H54 (cell line): ENCODE measurements at places on chromosomes 4 and X.

GRCh38 chr4:38387348-38387747 lies 276.7 kb upstream of the KLF3 start:
- no peak for DNase-seq

DNA sequence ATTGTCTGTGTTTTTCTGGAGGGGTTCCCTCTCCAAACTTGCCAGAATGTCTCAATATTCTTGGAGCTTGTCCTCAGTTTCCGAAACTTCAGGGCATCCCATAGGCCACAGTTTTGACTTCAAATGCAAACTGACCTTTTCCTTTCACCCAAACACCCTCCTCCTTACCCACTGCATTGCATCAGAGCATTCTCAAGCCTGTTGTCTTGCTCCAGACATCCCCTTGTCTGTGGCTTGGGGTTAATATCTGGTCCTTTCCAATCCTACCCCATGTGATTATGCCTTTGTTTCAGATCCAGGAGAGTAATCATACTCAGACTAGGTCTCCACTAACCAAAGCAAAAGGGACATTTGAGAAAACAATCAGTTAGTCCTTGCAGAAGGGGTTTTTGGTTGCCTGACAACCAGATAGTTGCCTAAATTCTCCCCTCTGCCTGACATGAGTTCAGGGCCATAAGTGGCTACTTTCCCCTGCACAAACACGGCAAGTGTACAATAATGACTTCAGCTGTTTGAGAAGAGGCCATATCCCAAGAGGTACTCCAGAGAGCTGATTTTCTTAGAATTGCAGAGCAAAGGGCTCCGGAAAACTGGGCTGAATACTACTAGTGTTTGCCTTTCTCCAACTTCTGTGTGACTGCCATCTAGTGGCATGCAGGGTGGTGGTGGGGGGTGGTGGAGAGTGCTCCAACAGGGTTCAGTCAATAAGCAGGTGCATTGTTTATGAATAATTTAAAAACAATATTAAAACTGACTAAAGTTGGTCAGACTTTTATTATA lies 130.2 kb downstream of the CHRDL1 start:
- no peak for DNase-seq

DNA sequence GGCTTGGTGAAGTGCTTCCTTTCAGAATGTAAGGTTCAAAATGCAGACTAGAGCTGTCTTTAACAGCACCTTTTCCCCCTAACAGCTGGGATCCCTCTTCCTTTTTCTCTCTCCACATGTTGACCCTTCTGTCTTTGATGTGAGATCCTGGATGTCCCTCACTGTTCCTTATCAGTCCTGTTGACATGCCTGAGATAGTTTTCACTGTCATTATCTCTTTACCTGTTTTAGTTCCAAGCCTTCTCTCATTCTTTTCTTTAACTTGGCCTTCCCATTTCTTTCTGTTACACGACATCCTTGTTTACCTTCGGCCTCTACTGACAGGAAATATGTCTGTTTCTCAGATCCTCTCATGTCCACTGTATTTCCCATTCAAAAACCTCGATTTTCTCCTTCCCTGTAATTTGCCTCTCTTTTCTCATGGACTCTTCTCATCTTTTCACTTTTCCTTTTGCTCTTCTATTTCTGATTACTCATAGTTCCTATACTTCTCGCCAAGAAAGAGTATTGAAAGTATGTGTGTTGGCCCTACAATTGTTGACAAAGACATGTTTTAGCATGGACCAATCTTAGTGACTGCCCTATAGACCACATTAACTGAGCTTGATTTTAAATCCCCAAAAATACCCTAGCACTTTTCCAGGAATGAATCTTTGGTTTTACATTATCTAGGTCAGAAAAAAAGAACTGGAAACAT lies 1.2 kb upstream of the SOWAHB start:
- no peak for DNase-seq

- no peak for DNase-seq
Observed at GRCh38 chr4:73922317-73922716, 53.1 kb downstream of the CXCL1 start.

DNA sequence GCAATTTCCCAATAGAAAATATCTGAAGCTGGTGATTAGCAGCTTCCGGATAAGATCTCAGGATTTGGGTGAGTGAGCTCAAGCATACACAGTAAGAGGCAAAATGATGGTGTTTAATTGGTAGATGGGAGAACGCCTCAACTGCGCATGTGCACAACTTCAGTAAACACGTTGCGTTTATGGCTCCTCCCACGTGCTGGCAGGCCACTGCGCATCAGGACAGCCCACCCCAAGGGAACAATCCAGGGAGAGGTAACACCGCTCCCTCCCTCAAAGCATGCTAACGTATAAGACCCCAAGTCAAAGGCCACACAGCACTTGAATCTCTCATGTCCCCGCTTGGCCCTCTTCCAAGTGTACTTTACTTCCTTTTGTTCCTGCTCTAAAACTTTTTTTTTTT lies 10.3 kb upstream of the CENPU start:
- no peak for DNase-seq

DNA sequence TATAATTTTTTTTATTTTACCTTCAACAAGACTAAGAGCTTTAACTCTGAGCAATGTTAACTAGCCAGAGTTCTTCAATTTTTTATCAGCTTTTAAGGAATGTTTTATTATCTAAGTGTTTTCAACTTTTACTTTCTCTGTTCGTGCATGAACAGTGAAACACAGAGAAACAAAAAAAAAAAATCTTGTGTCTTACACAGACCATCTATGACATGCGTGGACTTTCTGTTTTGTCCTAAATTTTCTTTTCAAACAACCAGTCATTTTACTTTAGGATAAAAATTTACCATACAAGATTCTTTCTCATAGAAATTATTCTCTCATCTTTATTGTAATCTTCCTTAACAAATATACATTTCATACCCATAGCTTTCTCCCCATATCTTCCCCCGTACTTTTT lies 731.9 kb upstream of the PCDH10 start:
- no peak for DNase-seq
